Nucleus accumbens (tissue), 56 donors: ENCODE measurements at places on chromosomes 13 and 19.

GRCh38 chr19:27876976-27877512 lies 1335.9 kb downstream of the UQCRFS1 start:
- DNase-seq: no peak

- no peak for DNase-seq
Measured at GRCh38 chr19:35545855-35546381, 492 bp downstream of the TMEM147 start.

DNA sequence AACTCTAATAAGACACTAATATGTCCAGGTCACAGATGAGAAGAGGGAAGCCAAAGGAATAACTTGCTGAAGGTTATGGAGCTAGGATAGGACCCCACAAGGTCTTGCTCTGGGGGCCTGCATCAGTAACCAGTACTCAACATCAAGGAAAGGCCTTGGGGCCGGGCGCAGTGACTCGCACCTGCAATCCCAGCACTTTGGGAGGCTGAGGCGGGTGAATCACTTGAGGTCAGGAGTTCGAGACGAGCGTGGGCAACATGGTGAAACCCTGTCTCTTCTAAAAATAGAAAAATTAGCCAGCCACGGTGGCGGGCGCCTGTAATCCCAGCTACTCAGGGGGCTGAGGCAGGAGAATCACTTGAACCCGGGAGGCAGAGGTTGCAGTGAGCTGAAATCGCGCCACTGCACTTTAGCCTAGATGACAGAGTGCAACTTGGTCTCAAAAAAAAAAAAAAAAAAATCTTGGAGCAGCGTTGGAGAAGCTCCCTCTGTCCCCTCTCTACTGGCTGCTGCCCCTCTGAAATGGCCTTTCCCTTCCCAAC lies 1.8 kb downstream of the LONP1 start:
- DNase-seq: no peak

DNA sequence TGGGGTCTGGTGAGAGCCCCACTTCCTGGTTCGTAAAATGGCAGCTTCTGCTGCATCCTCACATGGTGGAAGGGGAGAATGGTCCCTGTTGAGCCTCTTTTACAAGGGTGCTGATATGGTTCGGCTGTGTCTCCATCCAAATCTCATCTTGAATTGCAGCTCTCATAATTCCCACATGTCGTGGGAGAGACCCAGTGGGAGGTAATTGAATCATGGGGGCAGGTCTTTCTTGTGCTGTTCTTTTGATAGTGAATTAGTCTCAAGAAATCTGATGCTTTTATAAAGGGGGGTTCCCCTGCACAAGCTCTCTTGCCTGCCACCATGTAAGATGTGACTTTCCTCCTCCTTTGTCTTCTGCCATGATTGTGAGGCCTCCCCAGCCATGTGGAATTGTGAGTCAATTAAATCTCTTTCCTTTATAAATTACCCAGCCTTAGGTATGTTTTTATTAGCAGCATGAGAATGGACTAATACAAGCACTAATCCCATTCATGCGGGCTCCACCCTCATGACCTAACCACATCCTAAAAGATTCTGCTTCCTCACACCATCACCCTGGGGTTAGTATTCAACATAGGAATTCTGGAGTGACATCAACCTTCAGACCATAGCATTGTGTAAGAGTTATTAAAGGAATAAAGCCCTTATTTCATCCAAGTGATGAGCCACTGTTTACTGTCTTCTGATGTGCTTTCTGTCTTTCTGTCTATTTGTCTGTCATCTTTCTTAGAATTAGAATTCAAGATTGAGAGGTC lies 159.0 kb upstream of the IRS2 start:
- DNase-seq: no peak

DNA sequence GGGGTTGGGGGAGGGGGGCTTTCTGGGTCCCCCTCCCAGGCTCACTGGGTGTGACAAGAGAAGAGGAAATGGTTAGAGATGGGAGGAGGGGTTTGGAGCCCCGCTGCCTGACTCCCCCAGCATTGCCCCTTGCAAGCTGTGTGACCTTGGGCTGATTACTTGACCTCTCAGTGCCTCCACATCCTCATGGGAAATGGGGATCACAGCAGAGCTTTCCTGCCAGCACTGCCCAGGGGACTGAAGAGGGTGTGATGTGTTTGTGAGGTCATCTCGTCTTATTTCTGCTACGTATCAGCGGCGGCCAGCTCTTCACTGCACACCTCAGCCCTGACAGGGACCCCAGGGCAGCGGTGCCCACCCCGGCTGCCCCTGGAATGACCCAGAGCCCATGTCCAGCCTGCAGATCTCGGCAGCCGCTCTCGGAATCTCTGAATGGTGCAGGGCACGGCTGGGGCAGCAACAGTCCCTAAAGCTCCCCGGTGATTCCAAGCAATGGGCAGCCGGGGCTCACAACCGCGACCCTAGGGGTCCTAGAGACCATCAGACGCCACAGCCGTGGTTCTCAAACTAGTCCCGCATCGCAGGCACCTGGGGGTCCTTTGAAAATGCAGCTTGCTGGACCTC lies 8.4 kb downstream of the PNMA8B start:
- no peak for DNase-seq
